ENCODE measurements at places on chromosomes 11 and 22. TPM values are rescaled to one million over a fixed set of nuclear protein-coding genes. Genes with fewer than 3 reads are reported as not detected.

The BDNF gene
- not detected for total RNA-seq

The PAK1 gene
- total RNA-seq: 56.0 TPM

The RBFOX2 gene
- 0.77 TPM for total RNA-seq

The TMX2 gene
- total RNA-seq: 74.2 TPM

The RAB39A gene
- not detected for total RNA-seq

The ISX gene
- not detected for total RNA-seq

The LTO1 gene
- 30.7 TPM for total RNA-seq

The SF3A1 gene
- 279 TPM for total RNA-seq

GRCh38 chr22:27984001-27984695, 65.1 kb upstream of the PITPNB start:
- peaks cover 4% of the 10 kb centered on the region for H3K4me1 ChIP-seq
- H3K4me3 ChIP-seq: no peak overlapping the region
- no peak overlapping the region for H3K27ac ChIP-seq

DNA sequence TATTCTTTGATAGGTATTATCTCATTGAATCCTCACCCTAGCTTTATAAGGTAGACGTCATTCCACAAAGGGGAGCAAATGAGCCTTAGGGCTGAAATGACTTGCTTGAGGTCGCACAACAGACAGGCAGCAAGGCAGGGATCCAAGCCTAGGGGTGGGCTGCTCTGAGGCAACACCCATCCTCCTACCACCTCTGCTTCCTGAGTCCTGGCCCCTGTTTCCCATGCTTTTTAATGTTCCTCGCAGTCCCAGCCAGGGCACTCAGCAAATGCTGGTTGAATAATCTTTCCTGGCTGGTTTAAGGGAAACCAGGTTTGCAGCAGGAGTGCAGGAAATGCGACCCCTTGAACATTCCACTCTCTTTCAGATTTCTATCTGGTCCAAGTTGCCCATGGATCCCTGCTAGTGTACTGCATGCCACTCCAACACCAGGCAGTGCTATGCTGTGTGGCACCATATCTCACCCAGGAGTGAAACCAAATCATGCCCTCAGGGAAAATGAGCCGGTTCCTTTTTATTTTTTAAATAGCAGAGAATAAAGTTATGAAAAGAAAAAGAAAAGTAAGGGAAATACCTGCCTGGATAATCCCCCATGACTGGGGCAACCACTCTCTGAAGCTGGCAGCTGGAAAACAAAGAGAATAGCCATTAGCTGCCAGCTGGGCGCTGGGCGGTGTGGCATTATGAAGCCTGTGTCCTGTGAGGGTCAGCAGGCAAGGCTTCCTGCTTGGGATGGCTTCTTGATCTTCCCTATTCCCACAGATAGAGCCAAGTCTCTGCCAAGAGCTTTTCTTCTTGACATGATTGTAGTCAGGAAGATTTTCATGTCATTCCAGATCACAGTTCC, 21.8 kb downstream of the MICAL2 start:
- H3K4me1 ChIP-seq: peaks cover 46% of the 10 kb centered on the region
- DNase-seq: no peak
- H3K27ac ChIP-seq: peak overlapping the region; percentile 21
- no peak overlapping the region for H3K4me3 ChIP-seq

DNA sequence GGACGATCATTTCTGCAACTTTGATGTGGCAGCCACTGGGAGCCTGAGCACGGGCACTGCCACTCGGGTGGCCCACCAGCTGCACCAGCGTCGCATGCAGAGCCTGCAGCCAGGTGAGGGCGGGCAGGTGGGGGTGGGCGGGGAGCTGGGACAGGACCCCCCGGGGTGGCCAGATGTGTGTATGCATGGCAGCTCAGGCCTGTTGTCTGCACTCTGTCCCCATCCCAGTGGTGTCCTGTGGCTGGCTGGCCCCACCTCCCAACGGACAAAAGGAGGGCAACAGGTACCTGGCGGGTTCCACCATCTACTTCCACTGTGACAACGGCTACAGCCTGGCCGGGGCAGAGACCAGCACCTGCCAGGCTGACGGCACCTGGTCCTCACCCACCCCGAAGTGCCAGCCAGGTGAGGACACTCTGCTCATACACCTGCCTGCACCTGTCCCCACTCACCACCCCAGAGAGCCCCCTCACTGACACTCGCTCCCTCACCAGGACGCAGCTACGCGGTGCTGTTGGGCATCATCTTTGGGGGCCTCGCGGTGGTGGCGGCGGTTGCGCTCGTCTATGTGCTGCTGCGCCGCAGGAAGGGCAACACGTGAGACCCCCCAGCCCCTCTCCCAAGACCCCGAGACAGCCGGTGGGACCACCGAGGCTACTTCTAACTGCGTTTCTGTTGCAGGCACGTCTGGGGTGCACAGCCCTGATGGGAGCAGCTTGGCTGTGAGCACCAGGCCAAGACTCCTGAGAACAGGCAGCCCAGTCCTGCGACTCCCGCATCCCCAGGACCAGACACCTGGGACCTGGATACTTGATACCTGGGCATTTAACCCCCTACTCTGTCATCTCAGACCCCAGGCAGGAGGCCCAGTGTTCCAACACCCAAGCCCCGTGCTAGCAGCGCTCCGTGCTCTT, 6.7 kb downstream of the SUSD2 start:
- H3K36me3 ChIP-seq: no peaks in the 10 kb centered on the region
- H3K27ac ChIP-seq: no peak overlapping the region
- DNase-seq: no peak

DNA sequence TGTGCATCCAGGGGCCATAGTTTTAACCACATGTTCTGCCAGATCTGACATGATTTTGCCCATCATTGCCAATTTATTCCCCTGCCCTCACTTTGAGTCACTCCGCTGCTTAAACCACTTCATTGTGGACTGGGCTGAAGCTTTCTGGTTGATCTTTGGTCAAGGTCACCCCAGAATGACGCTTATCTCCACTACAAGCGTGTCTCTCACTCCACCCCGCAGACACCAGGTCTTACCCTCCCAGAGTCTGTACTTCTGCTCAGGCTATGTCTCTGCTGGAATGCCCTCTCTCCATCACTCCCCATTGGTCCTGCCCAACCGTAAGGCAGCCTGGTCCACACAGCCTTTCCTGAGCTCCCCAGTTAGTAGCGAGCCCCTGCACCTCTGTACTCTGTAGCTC, 170.5 kb upstream of the SYT13 start:
- peaks cover 8% of the 10 kb centered on the region for H3K27me3 ChIP-seq
- no peaks in the 10 kb centered on the region for H3K36me3 ChIP-seq

GRCh38 chr11:86234831-86235461, 9.6 kb upstream of the EED start:
- H3K4me1 ChIP-seq: peaks cover 11% of the 10 kb centered on the region
- no peak overlapping the region for H3K4me3 ChIP-seq
- H3K27me3 ChIP-seq: peaks cover 2% of the 10 kb centered on the region
- DNase-seq: no peak
- no peak overlapping the region for H3K27ac ChIP-seq

- no peak overlapping the region for H3K27ac ChIP-seq
- H3K4me3 ChIP-seq: no peak overlapping the region
- no peak for DNase-seq
- peaks cover 2% of the 10 kb centered on the region for H3K27me3 ChIP-seq
- no peaks in the 10 kb centered on the region for H3K36me3 ChIP-seq
Measured at GRCh38 chr11:66046901-66047300, 2.1 kb downstream of the GAL3ST3 start.

- H3K27me3 ChIP-seq: peaks cover 3% of the 10 kb centered on the region
- DNase-seq: no peak
- H3K4me1 ChIP-seq: peaks cover 24% of the 10 kb centered on the region
- H3K27ac ChIP-seq: no peak overlapping the region
- no peak overlapping the region for H3K4me3 ChIP-seq
Measured at GRCh38 chr11:72783144-72783905, 10.5 kb downstream of the STARD10 start.

GRCh38 chr22:31623592-31624304, 38.3 kb downstream of the PISD start:
- H3K4me3 ChIP-seq: no peak overlapping the region
- no peak for DNase-seq
- H3K27me3 ChIP-seq: no peaks in the 10 kb centered on the region
- H3K36me3 ChIP-seq: peaks cover 11% of the 10 kb centered on the region

DNA sequence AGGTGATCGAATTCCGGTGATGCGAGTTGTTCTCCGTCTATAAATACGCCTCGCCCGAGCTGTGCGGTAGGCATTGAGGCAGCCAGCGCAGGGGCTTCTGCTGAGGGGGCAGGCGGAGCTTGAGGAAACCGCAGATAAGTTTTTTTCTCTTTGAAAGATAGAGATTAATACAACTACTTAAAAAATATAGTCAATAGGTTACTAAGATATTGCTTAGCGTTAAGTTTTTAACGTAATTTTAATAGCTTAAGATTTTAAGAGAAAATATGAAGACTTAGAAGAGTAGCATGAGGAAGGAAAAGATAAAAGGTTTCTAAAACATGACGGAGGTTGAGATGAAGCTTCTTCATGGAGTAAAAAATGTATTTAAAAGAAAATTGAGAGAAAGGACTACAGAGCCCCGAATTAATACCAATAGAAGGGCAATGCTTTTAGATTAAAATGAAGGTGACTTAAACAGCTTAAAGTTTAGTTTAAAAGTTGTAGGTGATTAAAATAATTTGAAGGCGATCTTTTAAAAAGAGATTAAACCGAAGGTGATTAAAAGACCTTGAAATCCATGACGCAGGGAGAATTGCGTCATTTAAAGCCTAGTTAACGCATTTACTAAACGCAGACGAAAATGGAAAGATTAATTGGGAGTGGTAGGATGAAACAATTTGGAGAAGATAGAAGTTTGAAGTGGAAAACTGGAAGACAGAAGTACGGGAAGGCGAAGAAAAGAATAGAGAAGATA, at the start of gene MALAT1:
Gene MALAT1, plus strand, starts transcription at position 69 of the 736 bp plus-strand sequence.
- H3K27me3 ChIP-seq: peaks cover 1% of the 10 kb centered on the region
- no peak within 1 kb of the TSS for H3K4me3 ChIP-seq
- H3K4me1 ChIP-seq: peaks cover 25% of the 10 kb centered on the region
- DNase-seq: peak; percentile 95
- H3K27ac ChIP-seq: no peak within 1 kb of the TSS

DNA sequence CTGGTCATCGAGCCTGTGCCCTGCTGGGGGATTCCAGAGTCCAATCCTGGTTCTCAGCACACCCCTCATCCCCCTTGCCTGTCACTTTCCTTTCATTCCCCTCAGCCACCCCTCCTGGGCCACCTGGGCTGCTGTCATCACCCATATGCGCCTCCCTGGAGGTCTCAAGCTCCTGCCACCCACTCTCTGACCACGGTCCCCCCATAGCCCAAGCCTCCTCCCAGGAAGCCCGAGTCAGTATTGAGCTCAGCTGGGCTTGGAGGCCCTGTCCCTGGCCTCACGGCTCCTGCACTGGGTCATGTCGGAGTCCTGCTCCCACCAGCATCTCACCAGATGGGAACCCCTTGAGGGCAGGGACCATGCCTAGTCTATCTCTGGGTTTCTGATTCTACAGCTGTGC, 44.6 kb downstream of the NFAM1 start:
- H3K4me1 ChIP-seq: no peaks in the 10 kb centered on the region
- peaks cover 7% of the 10 kb centered on the region for H3K27me3 ChIP-seq
- H3K27ac ChIP-seq: no peak overlapping the region
- H3K4me3 ChIP-seq: no peak overlapping the region
- no peak for DNase-seq
- no peaks in the 10 kb centered on the region for H3K36me3 ChIP-seq

DNA sequence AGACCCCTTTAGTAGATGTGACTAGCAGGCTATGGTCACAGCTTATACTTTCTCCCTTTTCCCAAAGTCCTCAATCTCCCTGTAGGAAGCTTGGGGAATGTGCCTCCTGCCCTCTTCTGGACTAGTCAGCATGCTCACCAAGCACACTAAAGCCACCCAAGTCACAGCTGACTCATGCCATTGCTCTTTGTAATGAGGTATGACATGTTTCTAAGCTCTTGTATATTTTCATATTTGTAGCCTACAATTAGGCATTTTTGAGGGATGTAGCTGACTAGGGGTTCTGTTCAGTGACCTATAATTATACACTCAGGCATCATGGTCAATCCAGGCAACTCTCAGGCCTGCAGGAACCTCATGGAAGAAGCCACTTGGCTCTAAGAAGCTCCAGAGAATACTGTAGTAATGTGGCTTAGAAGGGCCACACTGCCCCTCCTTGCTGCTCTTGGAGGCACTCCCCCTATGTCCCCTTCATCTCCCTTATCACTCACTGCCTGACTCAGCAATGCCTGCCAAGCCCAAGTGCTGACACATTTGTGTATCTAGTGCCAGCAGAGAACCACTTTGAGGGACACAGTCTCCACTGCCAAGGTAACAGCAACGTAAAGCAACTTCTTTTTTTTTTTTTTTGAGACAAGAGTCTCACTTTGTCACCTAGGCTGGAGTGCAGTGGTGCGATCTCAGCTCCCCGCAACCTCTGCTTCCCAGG, 86.2 kb downstream of the RPL27A start:
- no peak for DNase-seq
- no peaks in the 10 kb centered on the region for H3K36me3 ChIP-seq
- H3K27ac ChIP-seq: no peak overlapping the region
- H3K4me3 ChIP-seq: no peak overlapping the region
- peaks cover 2% of the 10 kb centered on the region for H3K27me3 ChIP-seq

GRCh38 chr22:47276991-47277390, 514.5 kb downstream of the TBC1D22A start:
- no peaks in the 10 kb centered on the region for H3K4me1 ChIP-seq
- no peaks in the 10 kb centered on the region for H3K36me3 ChIP-seq
- H3K27me3 ChIP-seq: no peaks in the 10 kb centered on the region

- peaks cover 59% of the 10 kb centered on the region for H3K4me1 ChIP-seq
- H3K36me3 ChIP-seq: peaks cover 47% of the 10 kb centered on the region
- peak overlapping the region; percentile 73 for H3K27ac ChIP-seq
- DNase-seq: no peak
- no peaks in the 10 kb centered on the region for H3K27me3 ChIP-seq
Measured at GRCh38 chr11:128450882-128451651, 136.3 kb downstream of the ETS1 start.

DNA sequence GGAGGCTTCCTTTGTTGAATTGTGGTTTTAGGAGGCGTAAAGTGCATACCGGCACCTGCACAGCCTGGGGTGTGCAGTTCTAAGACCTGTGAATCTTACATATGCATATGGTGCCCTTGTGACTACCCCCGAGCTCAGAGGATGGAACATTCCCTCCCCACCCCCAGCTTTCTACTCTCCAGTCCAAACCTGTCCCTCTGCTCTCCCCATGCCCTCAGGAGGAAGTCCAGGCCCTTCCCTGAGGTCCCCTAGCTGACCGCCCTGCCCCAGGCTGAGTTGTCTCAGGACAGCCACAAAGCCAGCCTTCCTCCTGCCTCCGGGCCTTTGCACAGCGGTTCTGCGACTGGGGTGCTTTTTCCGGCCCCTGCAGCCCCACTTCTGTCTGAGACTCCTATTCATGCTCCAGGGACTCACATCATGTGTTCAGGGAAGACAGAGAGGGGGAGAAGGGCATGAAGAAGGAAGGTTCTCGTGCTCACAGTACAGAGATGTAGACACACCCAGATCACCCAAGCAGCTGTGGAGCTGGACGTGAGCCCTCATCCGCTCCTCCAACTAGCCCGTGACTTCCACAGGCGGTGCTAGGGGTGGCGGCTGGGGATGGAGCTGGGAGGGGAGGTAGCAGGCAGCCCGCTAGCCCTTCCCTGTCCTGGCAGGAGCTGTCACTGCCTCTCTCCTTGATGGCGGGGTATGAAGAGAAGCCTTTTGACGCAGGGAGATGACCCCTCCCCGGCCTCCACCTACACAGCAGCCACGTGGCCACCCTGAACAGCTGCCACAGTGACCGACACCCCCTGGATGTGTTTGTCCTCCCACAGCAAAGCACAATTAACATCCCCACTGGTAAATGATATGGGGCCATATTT, 50.8 kb downstream of the FLRT1 start:
- H3K4me3 ChIP-seq: no peak overlapping the region
- no peak for DNase-seq

Measured in activated CD4-positive, alpha-beta T cell treated with anti-CD3 and anti-CD28 coated beads, Interleukin-2, amount 10 ng/mL, durations not matched to agents 7 days and 5 days (primary cell).